ENCODE measurements at places on chromosomes 2 and 18.

GRCh38 chr2:224901121-224901676 is 141.1 kb downstream of the DOCK10 start:
- DNase-seq = no peak

DNA sequence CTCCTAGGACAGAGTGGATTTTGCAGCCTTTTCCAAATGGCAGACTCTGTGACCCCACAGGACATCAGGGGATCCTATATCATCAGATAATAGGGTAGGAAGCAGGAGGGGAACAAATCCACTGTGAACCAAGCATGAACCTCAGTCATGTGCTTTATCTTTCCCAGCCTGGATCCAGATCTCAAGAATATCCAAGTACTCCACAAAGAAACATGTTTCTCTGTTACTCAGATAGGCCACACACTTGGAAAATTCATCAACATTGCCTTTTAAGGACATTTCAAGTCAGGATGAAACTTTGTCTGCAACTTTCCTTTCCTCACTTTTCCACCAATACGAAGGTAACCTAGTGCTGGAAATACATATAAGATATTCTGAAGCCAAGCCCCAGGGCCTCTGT is 85.8 kb downstream of the RDH14 start:
- DNase-seq = no peak

GRCh38 chr2:171150694-171151285 is 9.9 kb downstream of the TLK1 start:
- DNase-seq = no peak

- no peak for DNase-seq
Measured at GRCh38 chr2:19552270-19552669, 193.8 kb upstream of the OSR1 start.

GRCh38 chr18:14912967-14913366 is 165.0 kb downstream of the ANKRD30B start:
- no peak for DNase-seq

DNA sequence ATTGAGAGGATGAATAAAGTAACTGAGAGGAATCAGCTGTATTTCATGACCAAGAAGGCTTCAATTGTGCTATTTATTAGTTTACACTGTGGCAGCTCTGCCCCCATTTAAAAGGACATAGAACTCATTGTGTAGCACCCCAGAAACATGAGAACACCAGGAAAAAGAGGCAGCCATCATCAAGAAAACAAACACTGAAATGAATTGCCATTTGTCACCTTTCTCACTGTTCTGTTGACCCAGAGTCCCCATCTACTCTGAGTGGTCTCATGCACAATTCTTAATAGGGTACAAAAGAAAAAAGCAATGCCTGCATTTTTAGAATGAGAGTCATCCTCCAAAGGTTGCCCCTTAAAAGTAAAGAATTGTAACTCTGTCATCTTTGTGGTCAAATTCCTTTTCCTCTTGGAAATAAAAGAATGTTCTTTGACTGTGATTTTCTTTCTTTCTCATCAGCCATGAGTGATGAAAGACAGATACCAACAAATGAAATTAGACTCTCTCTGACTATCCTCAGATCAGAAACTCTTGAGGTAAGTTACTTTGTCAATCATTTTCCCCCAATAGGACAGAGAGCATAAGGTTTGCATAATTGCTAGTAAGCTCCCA is 1941.9 kb upstream of the PIK3C3 start:
- no peak for DNase-seq

GRCh38 chr18:58687871-58688308 is 16.6 kb downstream of the MALT1 start:
- no peak for DNase-seq

- no peak for DNase-seq
Measured at GRCh38 chr2:26913999-26914658, 56.3 kb upstream of the MAPRE3 start.

GRCh38 chr2:16208241-16208797 is 268.0 kb downstream of the MYCN start:
- no peak for DNase-seq

GRCh38 chr2:86256300-86256699 is 57.0 kb downstream of the MRPL35 start:
- DNase-seq = no peak

All from NCI-H1436 (cell line).